ENCODE measurements at places on chromosomes 3 and 15.

- no peak for DNase-seq
Observed at GRCh38 chr3:105802118-105802706, 66.6 kb downstream of the CBLB start.

GRCh38 chr3:185216607-185216958 is 37.3 kb downstream of the EHHADH start:
- no peak for DNase-seq

GRCh38 chr15:99333413-99333812 is 82.1 kb downstream of the LRRC28 start:
- no peak for DNase-seq

GRCh38 chr15:63488398-63488960 is 15.9 kb upstream of the USP3 start:
- no peak for DNase-seq

DNA sequence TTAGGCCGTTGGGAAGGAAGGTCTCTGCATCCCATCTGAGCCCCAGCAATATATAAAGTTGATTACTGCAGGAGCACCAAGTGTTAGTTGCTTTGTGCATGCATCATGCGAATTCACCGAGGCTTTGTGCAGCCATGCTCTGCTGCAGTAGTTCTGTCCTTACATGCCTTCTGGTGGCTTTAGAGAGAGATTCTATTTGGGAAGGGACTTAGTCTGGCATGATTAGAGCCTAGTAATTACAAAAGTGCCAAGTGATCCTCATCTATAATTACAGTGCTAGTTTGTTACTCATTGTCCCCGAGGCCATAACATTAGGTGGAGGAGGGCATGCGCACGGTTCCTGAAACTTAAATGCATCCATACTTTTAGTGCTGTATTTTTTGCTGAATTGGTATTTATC is 353.6 kb downstream of the CNTN4 start:
- DNase-seq: no peak

GRCh38 chr3:112376992-112377391 is 44.0 kb downstream of the CD200 start:
- no peak for DNase-seq

DNA sequence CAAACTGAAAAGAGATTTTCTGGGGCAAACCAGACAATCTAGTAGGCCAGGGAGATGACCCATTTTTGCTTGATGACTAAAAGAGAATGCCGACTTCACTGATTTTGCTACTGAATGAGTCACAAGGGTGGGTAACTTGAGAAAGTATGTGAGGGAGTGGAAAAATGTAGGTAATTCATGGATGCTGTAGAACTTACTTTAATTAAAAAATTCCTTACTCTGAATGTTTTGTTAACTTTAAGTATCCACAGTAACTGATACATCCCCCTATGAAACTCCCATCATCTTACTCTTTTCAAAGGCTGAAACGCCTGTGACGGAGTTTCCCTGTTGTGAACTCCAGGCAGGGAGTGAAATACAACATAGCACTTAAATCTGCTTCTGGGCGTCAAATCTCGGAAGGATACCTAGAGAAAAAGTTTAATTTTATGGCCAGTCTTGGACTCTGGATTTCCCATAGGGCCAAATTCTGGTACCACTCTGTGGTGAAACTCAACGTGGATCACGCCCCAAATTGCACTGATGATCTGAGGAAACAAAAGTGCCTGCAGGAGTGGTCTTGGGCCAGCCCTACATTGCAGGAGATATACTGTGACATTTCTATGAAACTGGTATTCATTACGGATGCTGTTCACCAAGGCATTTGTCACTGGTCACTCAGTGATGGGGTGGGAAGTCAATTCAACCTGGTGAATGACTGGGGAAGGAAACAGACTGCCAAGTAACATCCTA is 24.0 kb downstream of the GOLIM4 start:
- DNase-seq: no peak
